Stomach (tissue), 19 donors: ENCODE measurements at places on chromosomes 4 and X.
A peak's percentile ranks its signal among the peaks of the same experiment; 100 is the strongest.

- DNase-seq = no peak
Observed at GRCh38 chr4:145730026-145730425, 50.1 kb downstream of the C4orf51 start.

- DNase-seq = no peak
Observed at GRCh38 chrX:40179283-40179682, 81.5 kb upstream of the BCOR start.

DNA sequence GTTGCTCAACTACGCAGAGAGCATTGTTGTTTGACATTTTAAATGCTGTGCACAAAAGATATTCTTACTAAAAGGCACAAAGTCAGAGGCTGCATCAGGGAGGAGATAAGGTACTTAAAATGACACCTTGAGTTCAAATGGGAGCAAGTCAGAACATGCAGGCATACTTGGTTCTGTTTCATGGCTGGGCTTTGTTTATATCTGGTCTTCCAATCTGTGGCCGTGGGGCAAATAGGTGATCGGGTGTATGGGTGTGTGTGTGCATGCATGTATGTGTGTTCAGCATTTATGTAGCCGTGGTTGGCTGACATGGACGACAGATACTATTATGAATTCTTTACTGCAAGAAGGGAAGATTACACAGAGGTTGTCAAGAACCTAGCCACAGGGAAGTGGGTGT, 106.1 kb downstream of the RASL11B start:
- DNase-seq = no peak

- no peak for DNase-seq
Observed at GRCh38 chr4:81758574-81759264, 287.0 kb upstream of the RASGEF1B start.

GRCh38 chrX:95441836-95442235, 1242.8 kb upstream of the DIAPH2 start:
- DNase-seq = no peak

DNA sequence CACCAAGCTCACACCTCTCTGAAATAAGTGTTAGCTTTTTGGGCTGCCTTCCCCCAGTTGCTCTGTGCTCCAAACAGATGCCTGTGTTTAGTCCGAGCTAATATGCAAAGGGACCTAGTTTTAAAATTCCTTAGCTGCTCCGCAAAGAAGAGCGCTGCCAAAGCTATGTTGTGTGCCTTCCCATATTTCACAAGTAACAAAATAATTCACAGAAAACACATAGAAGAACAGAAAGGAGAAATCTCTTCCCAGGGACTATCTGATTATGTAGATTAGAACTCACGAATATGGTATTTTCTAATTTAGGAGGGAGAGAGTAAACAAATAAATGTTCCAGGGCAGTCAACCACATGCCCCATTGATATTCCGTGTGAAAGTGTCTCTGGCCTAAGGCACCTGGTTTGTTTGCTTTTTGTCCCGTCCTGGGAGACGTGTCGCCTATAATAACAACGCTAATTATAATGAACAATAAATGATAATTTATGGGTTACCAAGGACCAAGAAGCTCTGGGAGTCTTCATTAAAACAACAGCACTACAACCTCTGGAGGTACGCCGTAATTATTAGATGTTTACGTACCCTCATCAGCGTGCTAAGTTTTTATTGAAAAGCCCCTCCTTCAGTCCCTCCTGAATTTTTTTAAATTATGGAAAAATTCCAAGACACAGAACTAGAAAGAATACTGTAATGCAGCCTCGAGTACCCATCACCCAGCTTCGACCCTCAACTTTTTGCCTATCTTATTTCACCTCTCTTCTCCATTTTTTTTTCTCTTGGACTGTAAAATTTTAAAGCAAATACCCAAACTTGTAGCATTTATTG, 1.2 kb upstream of the CCNG2 start:
- no peak for DNase-seq

- no peak for DNase-seq
Observed at GRCh38 chrX:46739736-46740135, 19.2 kb downstream of the SLC9A7 start.

GRCh38 chrX:49934148-49934547, 11.8 kb downstream of the CLCN5 start:
- DNase-seq = no peak

DNA sequence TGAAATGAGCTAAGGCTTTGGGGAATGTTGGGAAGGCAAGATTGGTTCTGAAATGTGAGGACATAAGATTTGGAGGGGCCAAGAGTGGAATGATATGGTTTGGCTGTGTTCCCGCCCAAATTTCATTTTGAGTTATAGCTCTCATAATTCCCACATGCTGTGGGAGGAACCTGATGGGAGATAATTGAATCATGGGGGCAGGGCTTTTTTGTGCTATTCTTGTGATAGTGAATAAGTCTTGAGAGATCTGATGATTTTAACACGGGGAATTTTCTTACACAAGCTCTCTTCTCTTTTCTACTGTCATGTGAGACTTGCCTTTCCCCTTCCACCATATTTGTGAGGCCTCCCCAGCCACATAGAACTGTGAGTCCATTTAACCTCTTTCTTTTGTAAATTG, 157.6 kb upstream of the C1QTNF7 start:
- DNase-seq = peak; percentile 5

DNA sequence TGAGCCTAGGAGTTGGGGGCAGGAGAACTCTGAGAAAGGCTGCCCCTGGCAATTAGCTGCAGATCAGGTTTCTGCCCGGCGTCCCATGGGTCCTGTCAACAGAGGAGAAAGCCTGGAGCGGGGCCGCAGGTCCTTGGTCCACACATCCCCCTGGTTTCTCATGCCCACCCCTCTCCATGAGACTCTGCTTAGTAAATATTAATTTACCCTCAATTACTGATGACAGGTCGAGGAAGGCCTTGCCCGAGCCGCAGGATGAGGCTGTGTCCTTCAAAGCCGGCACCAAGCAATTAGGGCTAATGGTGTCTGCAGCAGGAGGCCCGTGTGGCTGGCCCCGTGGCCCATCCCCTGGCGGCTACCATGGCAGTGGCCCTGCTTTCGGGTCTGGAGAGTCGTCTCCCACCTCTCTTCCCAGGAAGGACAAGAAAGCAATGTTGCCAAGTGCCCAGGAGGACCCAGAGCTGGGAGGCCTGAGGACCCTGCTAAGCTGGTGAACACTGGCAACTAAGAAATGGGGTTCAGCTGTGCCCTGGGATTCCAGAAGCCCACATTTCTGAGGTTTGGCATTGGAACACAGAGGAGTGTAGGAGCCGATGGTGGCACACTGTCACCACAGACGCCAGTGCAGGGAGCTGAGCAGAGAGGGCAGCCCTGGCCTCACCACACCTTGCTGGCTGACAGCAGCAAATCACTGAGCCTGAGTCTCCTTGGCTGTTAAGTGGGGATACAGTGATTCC, 114.6 kb downstream of the CPZ start:
- no peak for DNase-seq

DNA sequence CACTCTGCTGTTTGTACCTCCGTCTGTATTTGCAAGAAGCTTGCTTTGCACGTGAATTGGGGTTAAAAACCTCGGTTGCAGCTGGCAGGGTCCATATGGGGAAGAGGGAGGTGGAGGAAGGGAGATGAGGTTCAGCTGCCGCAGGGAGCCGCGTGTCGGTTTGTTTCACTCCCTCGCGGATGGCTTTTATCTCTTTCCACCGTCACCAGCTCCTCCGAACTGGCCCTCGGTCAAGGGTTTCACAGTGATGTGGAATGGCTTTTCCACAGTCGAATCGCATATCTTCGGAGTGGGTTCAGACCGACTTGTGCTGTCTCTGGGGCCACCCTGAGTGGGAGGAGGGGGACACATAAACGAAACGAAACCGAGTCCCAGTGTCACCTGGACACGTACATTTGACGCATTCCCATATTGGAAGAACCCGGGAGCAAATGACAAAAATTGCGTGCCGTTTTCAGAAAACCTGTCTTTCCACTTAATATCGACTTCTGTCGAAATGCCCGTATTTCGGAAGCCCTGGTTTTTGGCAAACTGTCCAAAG, 929 bp downstream of the ZBTB33 start:
- peak; percentile 60 for DNase-seq

GRCh38 chrX:56728752-56729151, 291 bp upstream of the NBDY start:
- DNase-seq = peak; percentile 52

- DNase-seq = no peak
Observed at GRCh38 chr4:184294606-184295133, 77.0 kb upstream of the ENPP6 start.

GRCh38 chrX:85977218-85977617, 70.1 kb downstream of the CHM start:
- no peak for DNase-seq
